ENCODE measurements at places on chromosomes 1 and 21. TPM values are rescaled to one million over a fixed set of nuclear protein-coding genes. Genes with fewer than 3 reads are reported as not detected.
A peak's percentile ranks its signal among the peaks of the same experiment; 100 is the strongest.

The PEAR1 gene
- 13.5 TPM for polyA plus RNA-seq

GRCh38 chr1:201946224-201946908 is at the start of gene LMOD1:
TSS of gene LMOD1 (minus strand) at chr1:201946548. CDS start at chr1:201946340, 208 bp downstream.
- DNase-seq = peak; percentile 93

DNA sequence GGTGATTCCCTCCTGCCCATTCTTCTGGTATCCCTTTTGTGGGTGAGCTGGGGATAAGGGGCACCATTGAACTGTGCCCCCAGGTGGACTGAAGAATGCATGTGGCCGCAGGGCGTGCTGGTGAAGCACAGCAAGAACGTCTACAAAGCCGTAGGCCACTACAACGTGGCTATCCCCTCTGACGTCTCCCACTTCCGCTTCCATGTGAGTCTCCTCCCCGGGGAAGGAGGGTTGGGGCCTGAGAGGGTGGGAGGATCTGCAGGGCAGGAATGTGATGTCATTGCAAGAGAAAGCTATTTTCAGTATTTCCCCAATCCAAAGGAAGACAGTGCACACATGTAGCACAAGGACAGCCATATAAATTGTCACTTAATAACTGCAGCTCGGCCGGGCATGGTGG is 7.5 kb upstream of the KPNA6 start:
- no peak for DNase-seq

DNA sequence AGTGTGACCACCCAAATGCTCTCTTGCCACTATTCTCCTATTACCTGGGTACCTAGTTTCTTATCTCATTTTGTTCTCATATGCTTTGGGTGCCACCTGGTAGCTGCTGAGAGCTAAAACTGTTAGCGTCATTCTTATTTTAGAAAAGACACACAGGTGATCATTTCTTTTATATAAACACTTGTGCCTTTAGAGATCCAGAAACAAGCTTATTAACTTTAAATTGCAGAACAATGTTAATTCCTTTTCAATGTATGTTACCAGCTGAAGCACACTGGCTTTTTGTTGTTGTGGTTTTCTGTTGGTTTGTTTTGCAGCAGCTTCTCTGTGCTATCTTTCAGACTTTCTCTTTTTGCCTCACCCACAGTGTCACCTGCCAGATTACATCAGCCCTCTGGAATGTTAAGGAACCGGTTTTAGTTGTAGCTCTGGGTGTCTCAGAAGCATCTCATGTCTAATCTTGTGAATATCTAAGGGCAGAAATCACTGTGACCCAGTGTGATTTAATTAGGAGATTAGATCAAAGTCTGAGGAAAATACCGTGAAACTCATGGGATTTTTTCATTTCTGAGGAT is 43.4 kb upstream of the SLC19A2 start:
- no peak for DNase-seq

- peak; percentile 63 for DNase-seq
Measured at GRCh38 chr1:238681021-238681420, 705.3 kb upstream of the CHRM3 start.

- no peak for DNase-seq
Measured at GRCh38 chr1:29642519-29642918, 406.2 kb downstream of the PTPRU start.

The CD2 gene
- polyA plus RNA-seq = not detected

GRCh38 chr1:1326075-1326605 is 1.5 kb downstream of the CPTP start:
- no peak for DNase-seq

DNA sequence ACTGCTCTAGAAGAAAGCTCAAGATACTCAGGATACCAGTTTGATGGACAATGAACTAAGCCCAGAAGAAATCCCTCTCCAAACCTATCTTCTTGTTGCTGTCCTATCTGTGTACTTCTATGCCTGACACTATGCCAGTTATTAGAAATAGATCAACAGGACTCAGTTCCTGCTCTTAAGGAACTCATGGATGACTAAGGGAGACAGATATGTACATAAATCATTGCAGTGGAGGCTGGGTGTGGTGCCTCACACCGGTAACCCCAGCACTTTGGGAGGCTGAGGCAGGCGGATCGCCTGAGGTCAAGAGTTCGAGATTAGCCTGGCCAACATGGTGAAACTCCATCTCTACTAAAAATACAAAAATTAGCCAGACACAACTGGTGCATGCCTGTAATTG is 42.4 kb upstream of the AK4 start:
- DNase-seq = no peak

GRCh38 chr1:87685311-87686135 is 356.8 kb downstream of the LMO4 start:
- peak; percentile 44 for DNase-seq

The ODF2L gene
- 14.1 TPM for polyA plus RNA-seq

GRCh38 chr1:6069573-6069972 is 23.9 kb downstream of the KCNAB2 start:
- no peak for DNase-seq

The WNT2B gene
- polyA plus RNA-seq = 1.3 TPM

The ECM1 gene
- polyA plus RNA-seq = 137 TPM

DNA sequence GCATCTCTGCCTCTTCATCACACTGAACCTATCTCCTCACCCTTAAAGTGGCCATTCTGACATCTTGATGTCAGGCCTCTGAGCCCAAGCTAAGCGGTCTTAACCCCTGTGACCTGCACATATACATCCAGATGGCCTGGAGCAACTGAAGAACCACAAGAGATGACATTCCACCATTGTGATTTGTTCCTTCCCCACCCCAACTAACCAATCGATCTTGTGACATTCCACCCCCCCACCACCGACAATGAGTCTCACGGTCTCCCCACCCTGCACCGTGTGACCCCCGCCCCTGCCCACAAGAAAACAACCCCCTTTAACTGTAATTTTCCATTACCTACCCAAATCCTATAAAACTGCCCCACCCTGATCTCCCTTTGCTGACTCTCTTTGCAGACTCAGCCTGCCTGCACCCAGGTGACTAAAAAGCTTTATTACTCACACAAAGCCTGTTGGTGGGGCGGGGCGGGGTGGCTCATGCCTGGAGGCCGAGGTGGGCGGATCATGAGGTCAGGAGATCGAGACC is 21.0 kb upstream of the PINK1 start:
- no peak for DNase-seq

GRCh38 chr21:32447224-32447623 is 34.7 kb downstream of the EVA1C start:
- no peak for DNase-seq

The NR5A2 gene
- polyA plus RNA-seq = 0.01 TPM

- peak; percentile 67 for DNase-seq
Measured at GRCh38 chr1:207941665-207942064, 30.7 kb upstream of the CD34 start.

GRCh38 chr1:244052016-244052727 is 1.1 kb downstream of the ZBTB18 start:
- peak; percentile 39 for DNase-seq

The KCNC4 gene
- polyA plus RNA-seq = 1.6 TPM

- DNase-seq = no peak
Measured at GRCh38 chr1:182087719-182088350, 26.3 kb upstream of the ZNF648 start.

- DNase-seq = peak; percentile 54
Measured at GRCh38 chr21:41783476-41784180, 16.8 kb upstream of the RIPK4 start.

The SYT14 gene
- polyA plus RNA-seq = 0.93 TPM

The CTTNBP2NL gene
- polyA plus RNA-seq = 26.8 TPM

DNA sequence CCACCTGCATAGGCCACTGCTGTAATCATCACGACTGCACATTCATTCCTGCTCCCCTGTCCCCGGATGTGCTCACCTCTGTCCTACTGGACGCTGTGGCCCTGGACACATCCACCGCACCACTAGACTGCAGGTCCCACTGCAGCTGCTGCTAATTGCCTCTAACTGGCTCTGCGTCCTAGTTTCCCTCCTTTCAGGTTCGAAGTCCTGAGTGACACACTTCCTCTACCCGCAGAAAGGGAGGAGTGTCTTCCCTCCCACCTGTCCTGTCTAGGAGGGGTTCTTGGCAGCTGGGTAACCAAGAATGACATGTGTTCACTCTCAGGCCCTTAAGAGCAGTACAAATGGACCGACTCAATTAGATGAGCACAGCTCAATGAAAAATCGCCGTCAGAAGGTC is 40.5 kb upstream of the ITPKB start:
- DNase-seq = no peak

The CTNNBIP1 gene
- 27.6 TPM for polyA plus RNA-seq

DNA sequence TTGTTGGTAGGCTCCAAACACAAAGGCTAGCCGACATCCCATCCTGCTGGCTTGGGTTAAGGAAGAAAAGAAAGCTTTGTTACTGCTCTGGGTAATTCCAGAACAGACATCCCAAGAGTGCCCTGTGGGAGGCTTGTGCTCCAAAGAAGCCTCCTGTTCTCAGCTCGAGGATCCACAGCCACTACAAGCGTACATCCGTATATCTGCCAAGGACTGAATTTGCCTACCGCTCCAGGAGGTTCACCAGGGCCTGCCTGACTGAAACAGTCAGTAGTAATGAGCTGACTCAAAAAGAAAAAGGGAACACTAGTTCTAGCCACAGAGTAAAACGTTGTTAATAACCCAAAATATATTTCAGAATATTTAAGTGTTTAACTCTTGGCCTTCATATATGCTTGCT is 24.8 kb upstream of the MUTYH start:
- no peak for DNase-seq

DNA sequence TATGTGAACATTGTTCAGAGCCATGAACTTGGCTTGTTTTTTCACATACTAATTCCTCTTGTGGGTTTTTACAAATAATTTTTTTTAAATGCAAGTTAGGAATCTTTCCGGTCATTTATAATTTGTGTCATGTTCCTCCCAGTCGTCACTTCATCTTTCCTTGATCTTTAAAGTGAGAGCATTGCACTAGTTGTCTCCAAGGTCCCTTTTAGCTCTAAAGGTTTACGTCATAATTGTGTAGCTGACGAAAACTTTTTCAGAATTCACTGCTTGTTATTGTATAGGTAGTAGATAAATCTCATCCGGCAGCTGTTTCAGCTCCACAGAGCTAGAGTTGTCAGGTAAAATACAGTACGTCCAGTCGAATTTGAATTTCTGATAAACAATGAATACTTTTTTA is 33.6 kb downstream of the SOAT1 start:
- DNase-seq = no peak

DNA sequence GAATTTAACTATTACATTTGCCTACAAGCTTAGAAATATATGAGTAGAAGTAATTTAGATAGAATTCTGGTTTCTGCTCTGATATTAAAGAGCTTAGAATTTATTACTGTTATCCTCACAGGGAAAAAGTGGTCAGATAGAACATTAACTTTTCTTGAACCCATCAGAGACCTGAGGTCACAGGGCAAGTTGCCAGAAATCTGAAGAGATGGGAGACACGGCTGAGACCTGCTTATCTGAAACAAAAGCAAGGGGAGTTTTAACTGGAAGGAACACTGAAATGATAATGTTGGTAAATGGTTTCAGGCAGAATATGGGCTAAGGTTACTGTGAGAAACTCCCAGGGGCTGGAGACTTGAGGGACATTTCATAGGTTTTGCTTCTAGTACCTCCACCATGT is 28.0 kb upstream of the USP25 start:
- DNase-seq = no peak

DNA sequence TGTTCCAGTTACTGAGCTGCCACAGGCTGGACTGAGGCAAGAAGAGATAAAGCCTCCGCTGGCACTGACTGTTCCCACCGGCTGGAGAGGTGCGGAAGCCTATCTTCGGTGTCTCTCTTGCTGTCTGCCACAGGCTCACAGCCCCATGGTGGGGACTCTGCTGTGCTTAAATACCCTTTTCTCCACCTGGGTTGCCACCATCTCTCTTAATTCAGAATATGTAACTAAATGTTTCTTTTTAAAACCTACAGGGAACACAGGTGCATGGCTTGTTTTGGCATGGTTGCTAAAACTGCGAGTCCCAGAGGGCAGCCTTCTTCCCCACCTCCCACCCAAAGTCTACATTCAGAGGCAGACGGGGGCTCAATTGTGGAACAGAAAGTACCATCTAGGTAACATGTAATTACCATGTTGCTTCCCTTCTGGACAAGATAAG is 8.1 kb upstream of the LBR start:
- no peak for DNase-seq

The A3GALT2 gene
- polyA plus RNA-seq = not detected

The RBP7 gene
- not detected for polyA plus RNA-seq

GRCh38 chr1:2133879-2134215 is 60.7 kb downstream of the FAAP20 start:
- DNase-seq = no peak
